ENCODE measurements at places on chromosomes 13 and 19.

GRCh38 chr13:44040070-44040817 is 160.5 kb downstream of the LACC1 start:
- no peak for DNase-seq

DNA sequence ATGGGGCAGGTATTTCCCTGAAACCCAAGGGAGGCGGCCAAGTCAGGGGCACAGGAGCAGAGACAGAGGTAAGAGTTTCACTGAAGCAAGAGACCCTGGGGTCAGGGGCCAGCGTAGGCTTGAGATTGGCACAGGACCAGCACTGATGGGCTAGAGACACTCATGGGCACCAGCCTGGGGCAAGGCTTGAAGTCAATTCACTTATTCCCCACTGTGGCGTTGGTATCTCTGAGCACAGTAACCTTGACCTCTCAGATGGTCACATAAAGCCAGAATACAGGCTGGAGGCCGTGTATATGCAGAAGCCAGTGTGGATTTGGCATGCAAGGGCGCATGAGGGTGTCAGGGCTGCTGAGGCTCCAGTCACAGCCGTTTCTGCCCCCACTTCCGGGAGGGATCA is 173.5 kb upstream of the GPR12 start:
- no peak for DNase-seq

DNA sequence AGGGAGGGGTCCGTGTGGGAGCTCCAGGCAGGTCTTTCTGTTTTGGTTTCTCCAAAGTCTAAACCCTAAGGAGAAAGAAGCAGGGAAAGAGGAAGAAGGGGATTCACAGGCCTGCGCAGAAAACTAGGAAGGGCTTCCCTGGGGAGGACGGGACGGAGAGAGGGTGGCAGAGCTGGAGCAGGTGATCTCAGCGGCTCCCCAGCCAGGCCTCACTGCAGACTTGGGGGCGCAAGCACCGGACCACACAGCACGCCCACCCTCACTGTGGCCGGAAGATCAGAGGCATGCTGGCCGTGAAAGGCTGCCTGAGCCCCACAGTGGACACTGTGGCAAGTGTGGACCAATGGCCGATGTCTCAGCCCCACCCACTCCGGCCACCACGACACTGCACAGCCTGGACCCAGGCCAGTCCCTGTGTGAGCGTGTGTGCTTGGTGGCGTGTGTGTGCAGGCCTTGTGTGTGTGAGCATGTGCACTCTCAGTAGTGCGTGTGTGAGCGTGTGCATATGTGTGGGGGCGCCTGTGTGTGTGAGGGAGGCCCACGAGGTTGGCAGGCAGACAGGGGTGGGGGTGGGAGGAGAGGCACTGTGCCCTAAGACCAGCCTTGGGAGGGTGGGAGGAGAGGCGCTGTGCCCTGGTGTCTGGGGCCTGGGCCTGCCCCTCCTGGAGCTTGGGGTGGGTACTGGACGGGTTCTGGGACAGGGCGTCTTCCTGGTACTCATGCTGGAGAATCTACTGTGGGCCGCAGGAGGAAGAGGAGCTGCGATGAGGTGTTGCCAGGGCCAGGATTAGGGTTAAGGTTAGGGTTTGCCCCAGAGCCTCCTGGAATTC is 15.4 kb upstream of the TMEM255B start:
- no peak for DNase-seq

DNA sequence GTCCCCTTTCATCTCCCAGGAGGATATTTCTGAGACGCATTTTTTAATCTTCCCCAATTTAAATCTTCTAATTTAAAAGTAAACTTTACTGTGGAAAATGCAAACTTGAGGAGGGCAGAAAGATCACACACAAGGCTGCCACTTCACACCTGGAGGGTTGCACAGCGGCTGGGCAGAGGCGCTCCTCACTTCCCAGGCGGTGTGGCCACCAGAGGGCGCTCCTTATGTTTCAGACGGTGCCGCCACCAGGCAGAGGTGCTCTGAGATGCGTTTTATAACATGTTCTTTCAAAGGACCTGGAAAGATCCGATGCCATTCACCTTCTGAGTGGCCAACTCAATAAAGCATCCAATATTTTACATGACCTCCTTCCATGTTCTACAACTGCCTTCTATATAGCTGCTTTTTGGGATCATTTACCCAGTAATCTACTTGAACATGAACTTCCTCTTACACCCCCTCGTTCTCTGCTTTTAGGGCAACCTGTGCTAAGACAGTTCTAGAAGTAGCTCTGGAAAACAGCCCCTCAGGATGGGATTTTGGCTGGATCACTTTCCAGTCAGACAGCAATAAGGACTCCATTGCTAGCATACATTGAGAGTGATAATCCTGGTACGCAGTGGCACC is 14.8 kb upstream of the MTUS2 start:
- DNase-seq = peak; percentile 64

GRCh38 chr13:40994581-40995230 is 24.4 kb downstream of the ELF1 start:
- no peak for DNase-seq

GRCh38 chr19:39496063-39496462 is 2.7 kb upstream of the DLL3 start:
- no peak for DNase-seq

DNA sequence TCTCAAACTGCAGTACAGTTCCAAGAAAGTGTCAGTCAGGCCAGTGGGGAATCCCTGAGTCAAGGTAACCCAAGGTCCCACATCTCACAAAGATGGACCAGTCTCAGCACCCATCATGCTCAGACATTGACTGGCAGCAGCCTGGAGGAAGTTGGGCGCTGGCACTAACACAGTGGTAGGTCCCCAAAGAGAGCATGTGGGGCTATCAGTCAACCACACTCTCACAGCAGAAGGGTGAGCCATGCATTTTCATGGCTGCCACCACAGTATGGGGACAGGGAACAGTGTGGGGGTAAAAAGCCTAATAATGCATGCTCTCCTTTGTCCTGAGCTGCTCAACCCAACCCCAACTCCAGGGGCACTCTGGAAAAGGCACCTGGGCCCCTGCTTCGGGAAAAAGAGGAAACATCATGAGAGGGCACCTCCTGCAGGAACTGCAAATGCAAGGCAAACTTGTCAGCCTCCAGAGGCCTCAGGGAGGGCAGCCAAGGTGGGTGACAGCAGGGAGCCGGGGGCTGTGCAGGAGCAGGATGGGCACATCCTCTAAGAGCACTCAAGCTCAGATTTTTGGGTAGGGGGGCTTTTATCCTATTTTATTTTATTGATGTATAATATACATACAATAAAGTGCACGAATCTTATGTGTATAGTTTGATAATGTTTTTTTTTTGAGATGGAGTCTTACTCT is 9.5 kb upstream of the PLEKHF1 start:
- no peak for DNase-seq

DNA sequence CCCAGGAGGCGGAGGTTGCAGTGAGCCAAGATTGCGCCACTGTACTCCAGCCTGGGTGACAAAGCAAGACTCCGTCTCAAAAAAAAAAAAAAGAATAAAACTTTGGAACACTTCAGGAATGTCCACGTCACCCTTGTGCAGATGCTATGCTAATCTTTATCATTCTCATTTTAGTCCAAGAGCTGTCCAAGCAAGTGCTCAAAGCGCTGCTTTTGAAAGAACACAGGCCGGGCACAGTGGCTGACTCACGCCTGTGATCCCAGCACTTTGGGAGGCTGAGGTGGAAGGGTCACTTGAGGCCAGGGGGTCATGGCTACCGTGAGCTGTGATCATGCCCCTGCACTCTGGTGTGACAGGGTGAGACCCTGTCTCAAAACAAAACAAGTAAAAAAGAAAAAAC is 11.1 kb upstream of the UQCR11 start:
- no peak for DNase-seq

DNA sequence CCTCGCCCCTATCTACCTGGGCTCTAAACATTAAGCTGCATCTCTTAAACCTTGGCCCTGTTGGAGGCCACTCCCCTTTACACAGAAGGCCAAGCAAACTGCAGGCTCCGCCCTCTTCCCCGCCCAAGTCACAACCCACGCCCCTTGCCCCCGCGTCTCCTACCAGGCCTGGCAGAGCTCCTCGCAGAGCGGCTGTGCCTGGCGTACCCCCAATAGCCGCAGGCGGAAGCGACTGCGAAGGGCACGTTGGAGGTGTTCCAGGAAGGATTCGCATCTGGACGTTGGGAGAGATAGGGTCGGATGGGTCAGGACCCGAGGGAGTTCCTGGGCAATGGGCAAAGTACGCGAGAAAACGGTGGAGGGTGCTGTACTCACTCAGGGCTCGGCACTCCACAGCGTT is 5.9 kb downstream of the RTBDN start:
- DNase-seq = peak; percentile 31

DNA sequence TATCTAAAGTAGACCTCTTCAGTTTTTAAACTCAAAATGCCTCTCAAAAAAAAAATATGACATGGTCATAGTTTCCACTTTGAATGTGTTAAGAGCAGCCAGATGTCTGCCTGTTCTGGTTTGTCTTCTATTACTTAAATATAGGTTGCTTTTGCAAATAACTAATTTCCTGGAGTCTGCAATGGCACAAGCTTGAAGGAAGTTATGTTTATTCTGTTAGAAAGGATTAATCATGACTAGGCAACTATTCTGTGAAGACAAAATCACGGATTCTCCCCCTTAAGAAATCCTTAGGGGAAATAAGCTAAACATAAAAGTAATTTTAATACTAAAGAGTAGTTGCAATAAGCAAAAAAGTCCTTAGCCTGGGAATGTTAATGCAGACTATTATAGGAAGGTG is 26.3 kb downstream of the SKA3 start:
- no peak for DNase-seq

DNA sequence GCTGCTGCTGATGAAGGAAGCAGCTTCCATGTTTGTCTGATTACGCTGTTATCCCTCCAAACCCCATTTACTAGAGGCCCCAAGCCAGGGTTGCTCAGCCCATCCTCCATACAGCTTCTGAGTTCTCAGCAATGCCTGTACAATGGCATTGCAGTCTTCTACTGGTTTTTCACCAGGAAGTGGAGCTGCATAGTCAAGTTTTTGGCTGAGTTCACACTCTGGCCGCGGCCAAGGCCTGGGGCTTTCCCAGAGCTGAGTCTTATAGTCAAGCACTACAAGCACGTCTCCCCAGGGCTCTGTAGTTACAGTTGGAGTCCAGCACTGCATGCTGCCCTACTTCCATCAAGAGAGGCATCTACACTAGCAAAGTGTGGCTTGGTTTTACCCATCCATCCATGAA is 182.5 kb downstream of the POU4F1 start:
- DNase-seq = no peak

GRCh38 chr19:41795031-41795461 is 1.3 kb upstream of the CEACAM3 start:
- peak; percentile 79 for DNase-seq

- no peak for DNase-seq
These were observed 65.4 kb downstream of the KCTD12 start for GRCh38 chr13:76820759-76821158.

GRCh38 chr19:48481846-48482639 is 12.9 kb downstream of the CYTH2 start:
- no peak for DNase-seq

DNA sequence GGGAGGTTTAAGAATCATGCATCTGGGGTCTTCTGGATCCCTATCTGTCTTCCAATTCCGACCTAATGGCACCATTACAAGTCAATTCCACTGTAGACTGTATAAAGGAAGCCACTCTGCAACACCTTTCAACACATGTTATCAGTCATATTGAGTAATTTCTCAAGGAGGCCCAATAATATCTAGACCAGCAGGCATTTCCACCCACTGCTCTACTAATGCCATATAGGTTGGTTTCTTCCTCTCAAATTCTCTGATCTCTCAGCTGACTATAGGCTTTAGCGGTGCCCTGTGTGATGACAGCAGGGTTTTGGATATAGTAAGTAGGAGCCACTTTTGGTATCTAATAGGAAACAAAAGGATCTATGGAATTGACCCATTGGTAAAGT is 12.4 kb upstream of the ITM2B start:
- DNase-seq = no peak

- no peak for DNase-seq
These were observed 3.0 kb downstream of the LTBP4 start for GRCh38 chr19:40604171-40604646.

DNA sequence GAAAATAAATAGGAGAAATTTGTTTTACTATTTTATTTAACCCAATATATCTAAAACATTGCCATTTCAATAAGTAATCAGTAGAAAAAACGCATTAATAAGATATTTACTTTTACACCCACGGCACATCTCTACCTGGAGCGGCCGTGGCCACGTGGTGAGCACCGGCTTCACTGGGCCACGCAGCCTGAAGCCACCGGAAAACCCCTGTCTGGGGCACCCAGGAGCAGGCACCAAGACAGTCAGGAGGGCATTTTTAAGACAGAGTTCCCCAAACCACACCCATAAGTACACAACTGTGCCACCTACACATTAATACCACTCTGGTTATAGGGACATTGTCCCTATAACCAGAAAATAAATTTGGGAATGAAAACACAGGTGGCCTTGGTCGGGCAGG is 80.9 kb downstream of the SPACA7 start:
- no peak for DNase-seq

- DNase-seq = no peak
These were observed 13.8 kb downstream of the ZNF557 start for GRCh38 chr19:7083076-7083956.

GRCh38 chr19:14968247-14968646 is 11.4 kb downstream of the SLC1A6 start:
- DNase-seq = no peak

DNA sequence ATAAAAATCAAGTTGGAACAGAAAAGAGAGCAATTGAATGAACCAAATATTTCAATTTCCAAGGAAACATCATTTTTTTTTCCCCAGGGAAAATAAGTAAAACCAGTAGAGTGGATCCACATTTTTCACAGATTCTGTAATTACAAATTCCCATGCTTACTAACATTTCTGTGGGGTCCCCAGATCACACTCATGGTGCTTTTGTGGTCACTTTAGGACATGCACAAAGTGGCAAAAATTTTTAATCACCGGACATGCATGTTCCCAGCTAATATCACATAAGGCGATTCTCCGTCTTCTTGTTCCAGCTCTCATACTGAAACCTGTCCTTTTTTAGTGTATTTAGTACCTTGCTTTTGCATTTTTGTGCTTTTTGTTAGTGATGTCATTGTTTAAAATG is 748.2 kb upstream of the SLITRK1 start:
- no peak for DNase-seq

GRCh38 chr13:108361769-108362168 is 92.3 kb downstream of the TNFSF13B start:
- no peak for DNase-seq

- DNase-seq = peak; percentile 19
These were observed 3.9 kb downstream of the CCDC194 start for GRCh38 chr19:17389957-17390664.

Measured in suppressor macrophage treated with lipopolysaccharide for 1 hour (primary cell).